Activated T-cell treated with anti-CD3 and anti-CD28 coated beads for 48 hours (primary cell): ENCODE measurements at places on chromosomes 11 and 22.

- no peak for DNase-seq
Observed at GRCh38 chr22:46517255-46517761, 20.1 kb downstream of the CELSR1 start.

- no peak for DNase-seq
Observed at GRCh38 chr22:46971099-46971763, 208.8 kb downstream of the TBC1D22A start.

GRCh38 chr22:20566420-20567260 is 59.2 kb downstream of the MED15 start:
- no peak for DNase-seq

DNA sequence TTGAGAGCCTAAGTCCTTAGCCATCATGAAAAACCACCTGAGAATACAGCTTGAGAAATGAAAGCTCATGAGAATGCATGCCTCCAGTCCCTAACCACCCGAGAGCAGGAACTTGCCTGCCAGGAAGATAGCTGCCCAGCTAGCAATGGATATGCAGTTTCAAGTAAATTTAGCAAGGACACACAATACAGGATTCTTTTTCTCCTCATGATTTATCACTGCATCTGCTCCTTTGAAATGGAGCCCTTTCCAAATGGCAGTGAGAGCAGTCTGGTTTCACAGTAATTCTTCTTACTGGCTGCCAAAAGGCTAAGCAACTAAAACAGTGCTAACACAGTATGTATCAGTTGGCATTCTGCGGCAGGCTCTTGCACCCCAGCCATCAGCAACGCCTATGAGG is 109.9 kb downstream of the MICAL3 start:
- no peak for DNase-seq

DNA sequence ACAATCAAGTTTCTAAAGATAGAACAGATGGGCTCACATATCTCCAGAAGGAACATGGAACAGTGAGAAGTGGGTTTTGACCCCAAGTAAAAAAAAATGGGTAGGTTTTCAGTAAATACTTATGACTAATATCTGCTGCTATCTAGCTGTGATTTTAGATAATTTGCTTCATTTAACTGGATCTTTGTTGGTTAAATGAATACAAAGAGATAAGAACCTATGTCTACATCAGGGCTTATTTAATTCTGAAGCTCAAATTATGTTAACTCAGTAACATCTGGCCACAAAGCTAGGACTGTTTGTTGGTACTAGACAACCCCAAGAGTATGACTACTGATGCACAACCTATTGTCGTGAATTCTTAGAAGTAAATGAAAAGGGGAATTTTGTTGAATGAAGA is 144.4 kb upstream of the SESN3 start:
- DNase-seq: no peak

GRCh38 chr11:128933481-128934178 is 9.0 kb downstream of the TP53AIP1 start:
- no peak for DNase-seq

- DNase-seq: no peak
Observed at GRCh38 chr11:64458997-64459396, 100.0 kb downstream of the RPS6KA4 start.

DNA sequence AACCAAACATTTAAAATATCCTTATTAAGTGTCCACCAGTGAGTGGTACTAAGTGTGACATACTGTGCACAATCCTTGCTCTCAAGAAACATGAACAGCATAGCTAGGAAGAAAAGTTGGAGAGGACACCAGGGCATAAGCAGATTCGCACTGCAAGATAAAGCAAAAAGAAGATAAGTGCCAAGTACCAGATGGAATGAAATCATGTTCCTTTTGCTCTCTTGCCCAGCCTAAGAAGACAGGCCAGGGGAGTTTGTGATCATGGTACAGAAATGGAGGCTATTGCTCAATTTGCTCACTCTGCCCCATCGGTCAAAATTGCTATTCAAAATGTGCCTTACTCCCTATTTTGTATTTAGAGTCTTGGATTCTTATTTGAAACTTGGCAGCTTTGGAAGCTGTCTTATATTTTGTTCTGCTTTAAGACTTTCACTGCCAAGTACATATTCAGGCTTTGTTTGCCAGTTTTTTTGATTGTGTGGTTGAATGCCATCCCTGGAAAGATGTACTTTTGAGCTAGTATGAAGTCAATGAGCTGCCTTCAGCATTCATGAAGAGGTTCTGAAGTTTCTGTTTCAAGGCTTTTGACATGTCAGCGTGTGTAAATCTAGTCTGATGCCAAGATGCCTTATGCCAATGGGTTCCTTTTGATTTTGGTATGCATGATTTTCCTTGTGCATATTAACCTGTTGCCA is 90.3 kb downstream of the PAX6 start:
- DNase-seq: no peak

- no peak for DNase-seq
Observed at GRCh38 chr22:42926104-42926503, 69.0 kb upstream of the ARFGAP3 start.

GRCh38 chr11:26992031-26992541 is 1.8 kb upstream of the FIBIN start:
- no peak for DNase-seq

DNA sequence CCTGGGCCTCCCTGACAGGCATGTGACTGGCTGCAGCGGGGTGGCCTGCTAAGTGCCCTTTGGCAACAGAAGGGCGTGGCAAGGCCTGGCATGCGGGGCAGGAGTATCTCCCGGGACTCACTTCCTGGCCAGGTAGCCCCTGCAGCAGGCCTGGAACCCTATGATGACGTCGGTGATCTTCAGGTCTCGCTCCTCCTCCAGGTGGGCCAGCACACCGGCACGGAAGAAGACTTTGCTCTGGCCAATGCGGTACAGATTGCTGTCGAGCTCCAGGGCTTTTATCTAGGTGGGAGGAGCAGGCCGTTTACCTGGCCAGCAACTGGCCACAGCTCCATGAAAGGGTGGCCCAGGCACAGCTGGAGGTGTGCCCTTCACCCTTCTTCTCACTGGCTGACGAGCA is 50.9 kb downstream of the APOL1 start:
- DNase-seq: no peak

DNA sequence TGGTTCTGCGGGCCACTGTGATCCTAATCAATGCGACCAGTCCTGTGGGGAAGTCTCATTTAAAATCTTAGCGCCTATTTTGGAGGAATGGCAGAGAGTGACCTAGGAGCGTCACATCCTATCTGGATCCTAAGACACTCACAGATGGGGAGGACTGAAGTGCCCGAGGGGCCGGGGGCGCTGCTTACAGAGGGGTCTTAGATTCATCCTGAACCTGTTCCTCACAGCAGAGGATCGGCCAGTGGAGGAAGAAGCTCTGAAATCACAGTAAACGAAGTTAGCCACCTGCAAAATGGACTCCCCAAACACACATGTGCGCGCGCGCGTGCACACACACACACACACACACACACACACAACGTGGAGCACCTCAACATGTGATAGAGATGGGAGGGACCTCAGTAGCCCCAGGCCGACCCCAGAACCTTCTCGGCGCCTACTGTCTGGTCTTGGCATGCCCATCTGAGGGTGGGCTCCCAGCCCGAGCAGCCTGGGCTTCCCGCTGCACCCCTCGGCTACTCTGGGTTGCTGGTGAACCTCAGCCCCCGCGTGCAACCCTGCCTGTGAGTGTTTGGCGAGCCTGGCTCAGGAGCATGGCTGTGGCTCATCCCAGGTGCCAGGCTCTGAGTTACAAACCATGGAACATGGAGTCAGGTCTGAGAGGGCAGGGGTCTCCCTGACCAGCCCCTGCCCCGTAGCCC is 613.3 kb downstream of the TBC1D22A start:
- no peak for DNase-seq

GRCh38 chr11:44258839-44259420 is 51.0 kb downstream of the ALX4 start:
- no peak for DNase-seq

GRCh38 chr11:44773351-44773965 is 46.7 kb downstream of the TSPAN18 start:
- DNase-seq: no peak

GRCh38 chr22:30969532-30970355 is 679 bp downstream of the TUG1 start:
- no peak for DNase-seq

- no peak for DNase-seq
Observed at GRCh38 chr11:119756169-119756865, 27.3 kb upstream of the NECTIN1 start.

GRCh38 chr11:71391796-71392195 is 56.4 kb downstream of the DHCR7 start:
- no peak for DNase-seq

- DNase-seq: no peak
Observed at GRCh38 chr11:3197878-3198528, 20.6 kb downstream of the MRGPRG start.

- DNase-seq: peak; percentile 48
Observed at GRCh38 chr11:48055292-48056132, 75.2 kb downstream of the PTPRJ start.

GRCh38 chr11:64519541-64519940 is 71.5 kb upstream of the SLC22A12 start:
- DNase-seq: no peak

GRCh38 chr11:60769273-60769672 is 12.6 kb downstream of the MS4A15 start:
- no peak for DNase-seq

- DNase-seq: no peak
Observed at GRCh38 chr11:63142459-63142858, 1.6 kb downstream of the SLC22A24 start.

GRCh38 chr22:23862103-23862502 is 4.4 kb downstream of the SLC2A11 start:
- DNase-seq: peak; percentile 25

DNA sequence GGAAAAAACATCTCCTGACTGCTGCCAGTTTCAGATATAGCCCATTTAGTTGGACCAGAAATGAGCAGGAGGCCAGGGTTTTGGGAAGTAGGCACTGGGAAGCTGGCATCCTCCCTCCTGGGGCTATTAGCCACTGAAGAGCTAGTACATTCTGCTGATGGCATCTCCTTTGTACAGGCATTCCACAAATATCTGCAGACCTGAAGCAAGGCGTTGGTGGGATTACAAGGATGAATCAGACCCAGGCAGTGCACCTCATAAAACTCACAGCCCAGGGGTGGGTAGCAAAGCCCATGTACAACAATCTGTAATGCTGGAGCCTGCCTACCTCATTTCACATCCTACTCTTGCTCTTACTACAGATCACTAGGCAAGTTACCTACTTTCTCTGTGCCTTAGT is 27.5 kb upstream of the POU2AF1 start:
- no peak for DNase-seq

GRCh38 chr22:38411016-38411415 is 44.0 kb downstream of the KCNJ4 start:
- no peak for DNase-seq

DNA sequence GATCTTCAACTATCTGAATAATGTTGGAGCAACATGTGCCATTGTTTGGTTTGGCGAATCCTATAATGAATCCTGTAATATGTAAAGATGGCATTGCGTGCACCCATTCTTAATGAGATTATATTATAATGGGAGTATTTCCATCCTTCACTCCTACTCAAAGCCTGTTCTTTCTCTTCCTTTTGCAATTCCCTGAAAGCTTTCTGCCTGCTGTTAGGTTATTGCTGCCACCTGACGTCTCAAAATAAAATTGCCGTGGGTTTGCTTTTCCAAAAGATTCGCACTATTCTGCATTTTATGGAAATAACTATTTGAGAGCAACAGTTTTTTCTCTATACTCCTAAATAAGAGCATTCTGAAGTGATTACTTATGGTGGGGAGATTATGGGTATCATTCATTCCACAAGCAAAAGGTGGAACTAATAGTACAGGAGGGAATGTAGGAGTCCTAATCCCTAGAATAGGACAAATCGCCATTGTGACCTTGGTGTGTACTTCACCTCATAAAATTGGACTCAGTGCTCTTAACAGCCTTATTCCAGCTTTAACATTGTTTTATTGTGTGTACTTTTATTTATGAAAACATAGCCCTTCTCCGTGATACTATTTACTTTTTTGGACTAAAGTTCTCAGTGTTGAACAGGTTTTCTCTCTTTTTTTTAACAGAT is 69.6 kb upstream of the ALKBH3 start:
- DNase-seq: no peak

- DNase-seq: no peak
Observed at GRCh38 chr11:20283475-20283874, 80.0 kb upstream of the HTATIP2 start.

- DNase-seq: no peak
Observed at GRCh38 chr11:108242422-108242821, 19.6 kb downstream of the ATM start.

DNA sequence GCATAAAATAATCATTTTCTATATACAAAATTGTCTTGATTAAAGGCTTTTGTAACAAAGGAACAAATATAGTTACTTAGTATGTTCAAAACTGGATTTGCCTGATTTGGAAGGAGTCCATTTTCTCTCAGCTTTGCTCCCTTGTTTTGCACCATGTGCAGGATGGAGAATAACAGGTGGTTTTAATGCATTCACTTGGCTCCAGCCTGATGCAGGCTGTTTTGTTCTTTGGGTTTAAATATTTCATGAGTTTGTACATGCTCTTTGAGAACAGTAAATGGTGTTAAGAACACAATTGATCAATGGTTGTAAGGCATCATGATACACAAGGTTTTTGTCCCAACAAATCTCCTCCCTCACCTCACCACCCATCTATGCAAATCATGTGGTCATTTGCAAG is 886.9 kb upstream of the CCDC90B start:
- no peak for DNase-seq

- no peak for DNase-seq
Observed at GRCh38 chr11:131745405-131745804, 375.0 kb downstream of the NTM start.

DNA sequence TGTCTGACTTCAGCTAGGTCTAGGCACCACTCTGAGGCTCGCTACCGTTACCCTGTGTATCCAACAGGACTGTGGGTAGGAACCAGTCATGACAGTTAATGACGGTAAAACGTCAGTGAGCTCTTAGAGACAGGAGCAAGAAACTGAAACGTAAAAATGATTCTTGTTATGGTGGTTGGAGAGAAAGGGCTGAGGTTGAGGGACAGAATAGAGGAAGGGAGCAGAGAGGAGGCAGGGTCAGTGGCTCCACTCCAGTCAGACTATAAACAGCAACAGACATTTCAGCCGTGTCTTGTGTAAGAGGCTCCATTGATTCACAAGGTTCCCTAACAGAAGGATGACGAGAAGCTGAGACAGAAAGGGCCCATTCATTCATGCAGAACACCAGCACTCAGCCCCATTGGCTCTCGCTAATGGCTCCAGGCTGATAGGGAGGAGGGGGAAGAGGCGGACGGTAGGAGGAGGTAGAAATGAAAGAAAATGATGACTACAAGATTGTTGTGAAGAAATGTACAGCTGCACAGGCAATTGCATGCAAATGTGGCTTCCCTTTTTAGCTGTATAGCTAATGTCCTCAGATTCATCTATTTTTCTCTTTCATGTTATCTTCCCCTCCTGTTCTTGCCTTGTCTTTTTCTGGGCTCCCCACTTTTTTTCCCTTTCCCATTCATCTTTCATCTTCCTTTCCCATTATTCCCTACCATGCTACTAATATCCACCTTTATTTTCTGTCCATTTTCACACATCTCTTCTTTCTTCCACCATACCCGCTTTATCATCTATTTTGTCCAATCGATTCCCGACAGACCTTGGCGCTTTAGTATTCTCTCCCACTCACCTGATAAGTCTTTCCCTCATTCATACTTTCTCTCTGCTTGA is 34.3 kb downstream of the ETS1 start:
- DNase-seq: no peak
